ENCODE measurements at places on chromosomes 5 and 9. TPM values are rescaled to one million over a fixed set of nuclear protein-coding genes. Genes with fewer than 3 reads are reported as not detected.

The CCL21 gene
- total RNA-seq: not detected

The S1PR3 gene
- 2.9 TPM for total RNA-seq

The EIF4EBP3 gene
- total RNA-seq: 7.0 TPM

The DIPK1B gene
- 71.3 TPM for total RNA-seq

The SV2C gene
- 17.8 TPM for total RNA-seq

The STK32A gene
- 3.2 TPM for total RNA-seq

The HAVCR1 gene
- not detected for total RNA-seq

The PCDHGB2 gene
- 8.9 TPM for total RNA-seq

The SPINK7 gene
- not detected for total RNA-seq

The EDIL3 gene
- total RNA-seq: 220 TPM

The CER1 gene
- total RNA-seq: 3.0 TPM

The MSX2 gene
- not detected for total RNA-seq

The SIT1 gene
- total RNA-seq: 3.4 TPM

The BSPRY gene
- total RNA-seq: not detected

The TRIM41 gene
- total RNA-seq: 28.8 TPM

The SGCD gene
- 0.20 TPM for total RNA-seq

The NUTM2G gene
- total RNA-seq: not detected

The AQP3 gene
- 2.9 TPM for total RNA-seq

The NEUROG1 gene
- total RNA-seq: 222 TPM

The C7 gene
- total RNA-seq: not detected

The OTP gene
- total RNA-seq: 0.17 TPM

The BARHL1 gene
- total RNA-seq: not detected

The STPG3 gene
- not detected for total RNA-seq

The BHMT2 gene
- total RNA-seq: not detected

The DPYSL3 gene
- 571 TPM for total RNA-seq

The TMEM252 gene
- total RNA-seq: not detected

The C9 gene
- not detected for total RNA-seq

The ARL14EPL gene
- not detected for total RNA-seq

The FOXD1 gene
- total RNA-seq: 2.8 TPM

The PCDHA4 gene
- 29.7 TPM for total RNA-seq

The EGFL7 gene
- total RNA-seq: 8.1 TPM

The SLC9A3 gene
- total RNA-seq: 1.1 TPM

The FAXDC2 gene
- 0.66 TPM for total RNA-seq
